Muscle of leg (tissue), 16 donors: ENCODE measurements at places on chromosomes 2 and 18. TPM values are rescaled to one million over a fixed set of nuclear protein-coding genes. Genes with fewer than 3 reads are reported as not detected.

Gene EPB41L3
- 80.6 TPM for total RNA-seq

Gene FBXO41
- total RNA-seq: 0.09 TPM

Gene TDRD15
- total RNA-seq: not detected

Gene GALNT14
- 1.5 TPM for total RNA-seq

Gene TANC1
- 14.3 TPM for total RNA-seq

Gene ANO7
- 0.35 TPM for total RNA-seq

Gene PLEKHM3
- total RNA-seq: 8.7 TPM

Gene UGT1A4
- not detected for total RNA-seq

Gene GPR35
- 1.1 TPM for total RNA-seq

Gene PRKAG3
- 19.3 TPM for total RNA-seq

Gene ABCA12
- total RNA-seq: not detected

Gene SCYGR3
- not detected for total RNA-seq

Gene TSGA10
- total RNA-seq: 3.1 TPM

Gene LYPD1
- total RNA-seq: 6.1 TPM

Gene SYT4
- 0.13 TPM for total RNA-seq

Gene BOK
- total RNA-seq: 35.3 TPM

Gene COL4A4
- total RNA-seq: 0.13 TPM

Gene FAM237A
- total RNA-seq: not detected

Gene NT5DC4
- not detected for total RNA-seq

Gene PTPN2
- 22.7 TPM for total RNA-seq

Gene HES6
- 17.1 TPM for total RNA-seq

Gene FHL2
- 27.5 TPM for total RNA-seq

Gene STRN
- total RNA-seq: 25.4 TPM

Gene WIPF1
- 18.7 TPM for total RNA-seq

Gene CENPA
- 4.3 TPM for total RNA-seq

Gene DSC1
- under 0.01 TPM for total RNA-seq

Gene NAT8
- total RNA-seq: not detected

Gene CDK5R2
- total RNA-seq: 0.04 TPM

Gene AFF3
- 7.2 TPM for total RNA-seq

Gene PLEK
- 4.4 TPM for total RNA-seq

Gene SETBP1
- total RNA-seq: 20.5 TPM

Gene TGOLN2
- total RNA-seq: 38.3 TPM

Gene RPL37A
- total RNA-seq: 12,065 TPM

Gene CHRNG
- total RNA-seq: 77.7 TPM

Gene KIF1A
- 7.3 TPM for total RNA-seq

Gene CEBPZOS
- total RNA-seq: 27.2 TPM

Gene CTLA4
- total RNA-seq: 0.31 TPM

Gene CXCR4
- total RNA-seq: 23.1 TPM

Gene UGT1A1
- not detected for total RNA-seq

Gene DES
- 2,854 TPM for total RNA-seq

Gene TBR1
- not detected for total RNA-seq

Gene TLX2
- total RNA-seq: not detected

Gene CNNM4
- 14.9 TPM for total RNA-seq

Gene TUBA4B
- 0.04 TPM for total RNA-seq

Gene CD8B
- total RNA-seq: 0.31 TPM

Gene NEU4
- total RNA-seq: 6.7 TPM

Gene TRIM43
- total RNA-seq: not detected

Gene RUFY4
- 0.27 TPM for total RNA-seq

Gene MYO3B
- 0.27 TPM for total RNA-seq

Gene PDE1A
- 12.9 TPM for total RNA-seq

Gene CASP10
- total RNA-seq: 6.7 TPM

Gene RTP5
- total RNA-seq: not detected

Gene PXDN
- 95.4 TPM for total RNA-seq
